ENCODE measurements at places on chromosomes 5 and 9. TPM values are rescaled to one million over a fixed set of nuclear protein-coding genes. Genes with fewer than 3 reads are reported as not detected.
A peak's percentile ranks its signal among the peaks of the same experiment; 100 is the strongest.

HAPLN1 gene
- polyA plus RNA-seq = not detected

BAAT gene
- 0.02 TPM for polyA plus RNA-seq

BRIX1 gene
- polyA plus RNA-seq = 22.4 TPM

CBY3 gene
- not detected for polyA plus RNA-seq

DNA sequence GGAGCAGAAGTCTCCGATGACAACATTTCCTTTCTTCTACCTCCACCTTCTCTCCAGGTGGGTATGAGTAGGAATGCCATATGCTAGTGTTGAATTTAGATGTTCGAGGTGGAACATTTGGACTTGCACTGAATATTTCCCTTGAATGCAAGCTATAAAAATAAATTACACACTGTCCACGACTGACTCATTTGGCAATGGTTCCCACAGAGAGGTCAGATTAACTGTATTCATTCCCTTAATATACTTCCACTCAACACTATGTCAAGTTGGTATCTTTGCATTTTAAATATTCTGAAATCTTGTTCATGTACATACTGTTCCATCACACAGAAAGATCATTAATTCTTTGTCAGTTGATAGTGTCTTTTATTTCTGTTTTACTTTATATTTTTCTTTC lies 222.6 kb upstream of the PIK3R1 start:
- DNase-seq = peak; percentile 32

GRCh38 chr5:92849756-92850155 lies 731.3 kb downstream of the NR2F1-AS1 start:
- no peak for DNase-seq

- DNase-seq = no peak
Measured at GRCh38 chr9:34513567-34514214, 9.1 kb downstream of the ENHO start.
